ENCODE measurements at places on chromosomes 16 and 17. TPM values are rescaled to one million over a fixed set of nuclear protein-coding genes. Genes with fewer than 3 reads are reported as not detected.

Gene KRT27
- total RNA-seq = not detected

Gene TTLL6
- 0.73 TPM for total RNA-seq

Gene KLHL10
- total RNA-seq = not detected

Gene KRT33A
- total RNA-seq = not detected

Gene PEX12
- 8.0 TPM for total RNA-seq

Gene KCNJ16
- total RNA-seq = 0.14 TPM

Gene ATPAF2
- total RNA-seq = 27.8 TPM

Gene CALB2
- total RNA-seq = 6.8 TPM

Gene FBXW10B
- total RNA-seq = 4.2 TPM

Gene HOXB7
- 31.4 TPM for total RNA-seq

Gene NHLRC4
- 0.12 TPM for total RNA-seq

Gene BCL6B
- not detected for total RNA-seq

Gene MYH1
- total RNA-seq = not detected

Gene NPTX1
- total RNA-seq = 85.9 TPM

Gene SP6
- total RNA-seq = 3.0 TPM

Gene TBC1D3I
- 0.15 TPM for total RNA-seq

Gene TMEM238L
- not detected for total RNA-seq

Gene SLC16A11
- total RNA-seq = not detected

Gene GPRC5B
- 28.2 TPM for total RNA-seq

Gene GPR142
- not detected for total RNA-seq

Gene KRT24
- not detected for total RNA-seq

Gene MATCAP1
- total RNA-seq = 4.9 TPM

Gene MPP2
- 2.4 TPM for total RNA-seq

Gene DNAI2
- not detected for total RNA-seq

Gene ADORA2B
- total RNA-seq = 13.9 TPM

Gene GP1BA
- total RNA-seq = not detected

Gene NPIPB6
- total RNA-seq = 3.3 TPM

Gene CCDC144A
- 1.4 TPM for total RNA-seq

Gene SULT1A1
- total RNA-seq = 5.0 TPM

Gene KCNAB3
- total RNA-seq = 3.0 TPM

Gene ACSM3
- 4.5 TPM for total RNA-seq

Gene SKAP1
- total RNA-seq = not detected

Gene TPSD1
- 0.03 TPM for total RNA-seq

Gene WSCD1
- total RNA-seq = 3.7 TPM

Gene SPN
- not detected for total RNA-seq

Gene PRAC1
- total RNA-seq = not detected

Gene CCL23
- total RNA-seq = not detected

Gene GALR2
- 0.77 TPM for total RNA-seq

Gene TEKT5
- not detected for total RNA-seq

Gene RMI2
- 32.2 TPM for total RNA-seq

Gene MEAK7
- 60.5 TPM for total RNA-seq

Gene CHST4
- total RNA-seq = not detected

Gene TPPP3
- 11.2 TPM for total RNA-seq

Gene SPNS2
- 10.7 TPM for total RNA-seq

Gene ITGA2B
- 1.9 TPM for total RNA-seq

Gene MAP2K4
- 34.3 TPM for total RNA-seq

Gene NGFR
- total RNA-seq = 0.96 TPM

Gene PRR29
- total RNA-seq = 0.73 TPM

Gene GRN
- total RNA-seq = 230 TPM

Gene OR4D2
- total RNA-seq = not detected

Gene TBX6
- total RNA-seq = 0.34 TPM

Gene ITGA3
- 467 TPM for total RNA-seq

Gene SEPTIN12
- not detected for total RNA-seq

Gene DOC2A
- 2.1 TPM for total RNA-seq

Gene NUPR1
- 15.2 TPM for total RNA-seq

Gene LPO
- total RNA-seq = not detected

Gene CD7
- total RNA-seq = 0.20 TPM

Gene RPL23
- 2,529 TPM for total RNA-seq
